ENCODE measurements at places on chromosomes 7 and 10. TPM values are rescaled to one million over a fixed set of nuclear protein-coding genes. Genes with fewer than 3 reads are reported as not detected.

- H3K27me3 ChIP-seq: peaks cover 40% of the 10 kb centered on the region
- no peak overlapping the region for H3K27ac ChIP-seq
- peak; percentile 46 for DNase-seq
- H3K4me3 ChIP-seq: no peak overlapping the region
Measured at GRCh38 chr10:93600446-93601145, 439 bp downstream of the RBP4 start.

- peaks cover 9% of the 10 kb centered on the region for H3K4me1 ChIP-seq
- no peaks in the 10 kb centered on the region for H3K27me3 ChIP-seq
- no peak overlapping the region for H3K4me3 ChIP-seq
- DNase-seq: peak; percentile 43
- no peak overlapping the region for H3K27ac ChIP-seq
- no peaks in the 10 kb centered on the region for H3K36me3 ChIP-seq
Measured at GRCh38 chr7:134477954-134478353, 19.1 kb upstream of the AKR1B1 start.

DNA sequence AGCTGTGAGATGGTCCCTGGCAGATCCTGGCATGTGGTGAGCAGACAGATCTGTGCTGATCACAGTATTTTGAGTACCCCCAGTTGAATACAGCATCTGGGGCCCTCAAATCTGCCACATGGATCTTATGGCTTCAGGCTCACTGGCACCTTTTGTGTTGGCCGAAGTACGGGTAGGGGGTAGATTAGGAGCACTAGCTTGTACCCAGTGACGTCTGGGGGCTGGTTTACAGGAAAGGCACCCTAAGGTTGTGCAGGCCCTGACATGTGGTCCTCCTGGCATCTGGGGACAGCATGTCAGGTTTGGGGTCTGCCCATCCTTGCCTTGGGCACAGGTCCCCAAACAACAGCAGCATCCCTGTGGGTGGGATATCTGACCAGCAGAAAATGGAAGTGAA is 53.2 kb downstream of the SYPL1 start:
- H3K27ac ChIP-seq: no peak overlapping the region
- peaks cover 2% of the 10 kb centered on the region for H3K4me1 ChIP-seq

DNA sequence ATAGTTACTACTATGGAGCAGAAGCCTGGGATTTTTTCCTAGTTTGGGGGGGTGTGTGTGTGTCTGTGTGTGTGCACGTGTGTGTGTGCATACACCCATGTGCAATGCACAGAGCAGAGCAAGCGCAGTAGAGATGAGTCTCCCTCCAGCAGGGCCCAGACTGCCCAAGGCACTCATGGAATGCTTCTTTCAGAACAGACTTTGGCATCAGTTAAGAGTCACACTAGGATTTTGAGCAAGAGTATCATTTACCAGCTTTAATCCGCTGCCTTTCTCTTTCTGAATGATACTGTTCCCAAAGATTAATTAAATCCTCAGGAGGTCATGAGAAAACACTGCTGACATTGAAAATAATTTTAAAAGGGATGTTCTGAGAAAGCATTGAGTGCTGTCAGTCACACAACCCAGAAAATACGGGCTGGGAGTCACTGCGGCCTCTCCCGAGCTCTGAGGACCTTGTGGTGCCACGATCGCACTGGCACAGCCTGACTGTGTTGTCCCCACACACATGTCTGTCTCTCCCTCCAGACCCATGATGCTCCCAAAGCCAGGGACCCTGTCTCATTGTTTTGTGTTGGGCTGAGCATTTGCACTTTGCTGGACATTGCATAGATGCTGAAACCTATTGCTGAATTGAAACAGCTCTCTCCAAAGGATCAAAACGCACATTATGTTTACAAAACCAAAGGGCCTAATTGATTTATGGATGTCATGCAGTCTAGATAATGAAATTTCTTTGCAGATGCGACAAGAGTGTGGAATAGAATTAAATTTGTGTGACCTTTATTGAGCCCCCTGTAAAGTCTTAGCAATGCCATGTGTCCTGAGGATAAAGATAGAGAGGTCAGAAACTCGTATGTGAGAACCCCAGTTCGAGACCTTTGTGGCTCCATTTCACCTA is 54.7 kb upstream of the FIGNL1 start:
- peaks cover 2% of the 10 kb centered on the region for H3K27me3 ChIP-seq
- no peak overlapping the region for H3K27ac ChIP-seq
- no peak overlapping the region for H3K4me3 ChIP-seq

GRCh38 chr7:46177821-46178220 is 256.7 kb upstream of the IGFBP3 start:
- H3K4me1 ChIP-seq: peaks cover 18% of the 10 kb centered on the region
- H3K27me3 ChIP-seq: no peaks in the 10 kb centered on the region
- no peaks in the 10 kb centered on the region for H3K36me3 ChIP-seq
- no peak overlapping the region for H3K27ac ChIP-seq
- H3K4me3 ChIP-seq: no peak overlapping the region

- H3K4me3 ChIP-seq: no peak overlapping the region
- H3K4me1 ChIP-seq: no peaks in the 10 kb centered on the region
- H3K27ac ChIP-seq: no peak overlapping the region
- no peaks in the 10 kb centered on the region for H3K27me3 ChIP-seq
- no peaks in the 10 kb centered on the region for H3K36me3 ChIP-seq
Measured at GRCh38 chr10:56624082-56624481, 263.0 kb upstream of the ZWINT start.

DNA sequence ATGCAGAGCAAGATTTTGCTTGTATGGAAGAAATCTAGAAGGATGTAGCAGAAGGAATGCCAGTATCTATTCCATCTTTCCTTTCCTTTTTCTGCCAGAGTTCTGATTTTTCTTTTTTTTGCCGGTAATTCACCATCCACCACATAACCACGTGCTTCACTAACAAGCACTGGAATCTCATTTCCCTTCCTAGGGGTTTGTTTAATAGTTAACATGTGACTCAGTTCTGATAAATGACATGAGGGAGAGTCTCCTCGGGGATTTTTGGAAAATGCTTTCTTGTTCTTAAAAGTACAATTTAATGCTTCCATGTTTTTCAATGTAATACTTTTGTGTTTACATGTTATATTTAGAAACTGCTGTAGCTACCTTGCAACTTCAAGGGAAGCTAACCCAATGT is 590.2 kb downstream of the SH2D4B start:
- H3K4me1 ChIP-seq: no peaks in the 10 kb centered on the region
- no peaks in the 10 kb centered on the region for H3K27me3 ChIP-seq
- no peak overlapping the region for H3K4me3 ChIP-seq
- H3K27ac ChIP-seq: no peak overlapping the region
- DNase-seq: no peak

GRCh38 chr10:48366261-48366660 is 59.8 kb downstream of the MAPK8 start:
- no peak overlapping the region for H3K27ac ChIP-seq

GRCh38 chr7:46810986-46811385 is 770.9 kb downstream of the TNS3 start:
- peak overlapping the region; percentile 47 for H3K27ac ChIP-seq
- H3K4me3 ChIP-seq: no peak overlapping the region
- peaks cover 15% of the 10 kb centered on the region for H3K4me1 ChIP-seq
- no peaks in the 10 kb centered on the region for H3K36me3 ChIP-seq
- DNase-seq: peak; percentile 2

DNA sequence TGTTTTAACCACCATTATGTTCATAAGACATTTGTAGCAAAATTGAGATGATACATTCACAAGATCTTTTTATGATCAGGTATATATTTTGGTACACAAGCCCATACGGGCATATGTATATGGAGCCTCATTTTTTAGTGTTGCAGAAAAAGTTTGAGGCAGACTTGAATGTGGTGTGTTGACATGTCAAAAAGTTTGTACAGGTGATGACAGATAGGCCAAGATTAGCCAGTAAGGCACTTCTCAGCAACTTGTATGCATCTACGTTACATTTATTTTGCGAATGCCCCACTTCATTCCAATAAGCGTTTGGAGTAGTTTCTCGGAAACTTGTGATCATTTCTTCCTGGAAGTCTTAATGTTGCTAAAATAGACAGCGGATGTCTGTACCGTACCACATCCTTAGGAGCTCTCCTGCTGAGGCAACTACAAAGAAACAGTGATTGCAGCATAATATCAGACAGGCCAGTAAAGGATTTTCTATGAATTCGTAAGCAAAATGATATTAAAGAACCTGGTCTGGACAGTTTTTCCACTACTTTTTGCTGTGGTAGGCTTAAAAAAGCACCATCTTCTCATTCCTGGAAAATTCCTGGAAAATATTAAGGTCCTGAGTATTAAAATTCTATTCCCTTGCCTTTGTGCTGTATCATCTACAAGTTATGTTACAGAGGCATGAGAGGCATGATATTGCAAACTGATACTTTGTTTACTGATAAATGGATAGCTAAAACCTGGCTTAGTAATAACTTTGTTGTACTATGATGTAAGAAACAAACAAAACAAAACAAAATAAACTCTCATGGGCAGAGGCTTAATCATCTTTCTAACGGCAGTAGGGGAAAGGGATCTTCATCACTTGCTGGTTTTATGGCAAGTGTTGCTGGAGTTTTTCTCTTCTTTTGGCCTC is 153.6 kb downstream of the HDAC9 start:
- no peaks in the 10 kb centered on the region for H3K27me3 ChIP-seq
- H3K4me3 ChIP-seq: no peak overlapping the region
- H3K4me1 ChIP-seq: no peaks in the 10 kb centered on the region
- no peak for DNase-seq
- peaks cover 11% of the 10 kb centered on the region for H3K36me3 ChIP-seq

GRCh38 chr10:11927746-11928145 is 104.6 kb downstream of the PROSER2 start:
- H3K4me1 ChIP-seq: no peaks in the 10 kb centered on the region
- no peak overlapping the region for H3K4me3 ChIP-seq
- peaks cover 44% of the 10 kb centered on the region for H3K36me3 ChIP-seq
- no peak overlapping the region for H3K27ac ChIP-seq
- H3K27me3 ChIP-seq: no peaks in the 10 kb centered on the region

- H3K36me3 ChIP-seq: no peaks in the 10 kb centered on the region
- no peaks in the 10 kb centered on the region for H3K27me3 ChIP-seq
- H3K4me1 ChIP-seq: no peaks in the 10 kb centered on the region
- no peak overlapping the region for H3K4me3 ChIP-seq
- DNase-seq: no peak
Measured at GRCh38 chr10:62460393-62460792, 86.2 kb downstream of the ZNF365 start.

DNA sequence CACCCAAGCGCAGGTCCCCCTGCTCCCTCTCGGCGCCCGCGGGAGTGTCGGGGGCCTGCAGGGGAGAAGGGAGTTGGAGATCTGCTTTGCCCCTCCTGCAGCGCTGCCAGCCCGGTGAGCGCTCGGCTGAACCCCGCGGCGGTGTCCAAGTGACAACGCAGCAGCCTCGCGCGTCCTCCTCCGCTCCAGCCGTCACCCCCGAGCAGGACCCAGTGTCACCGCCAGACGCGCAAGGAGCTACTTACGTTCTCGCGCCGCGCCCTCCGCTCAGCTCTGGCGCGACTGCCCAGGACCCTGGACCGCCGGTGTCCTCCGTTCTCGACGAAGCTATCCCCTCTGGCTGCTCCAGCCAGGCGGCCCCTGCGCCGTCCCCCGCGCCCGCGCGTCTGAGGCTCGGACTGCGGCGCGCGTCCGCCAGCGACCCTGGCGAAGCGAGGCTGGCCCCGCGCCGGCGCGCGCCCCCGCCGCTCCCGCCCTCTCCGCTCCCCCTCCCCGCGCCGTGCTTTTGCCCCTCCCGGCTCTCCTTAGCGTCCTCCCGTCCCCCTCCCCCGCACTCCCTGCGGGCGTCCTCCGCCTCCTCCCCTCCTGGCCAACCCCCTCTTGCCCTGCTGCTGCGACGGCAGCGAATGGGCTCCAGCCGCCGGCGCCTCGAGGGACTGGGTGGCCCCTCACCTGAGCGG is at the start of gene NRCAM:
Gene NRCAM (minus strand): TSS at position 439 of the 680 bp plus-strand sequence. CDS start 216,372 bp downstream, outside the sequence.
- no peak within 1 kb of the TSS for H3K27ac ChIP-seq
- peak within 1 kb of the TSS; percentile 61 for H3K4me3 ChIP-seq
- no peaks in the 10 kb centered on the region for H3K4me1 ChIP-seq
- H3K27me3 ChIP-seq: peaks cover 25% of the 10 kb centered on the region

GRCh38 chr10:92916433-92916832 is 68.1 kb downstream of the EXOC6 start:
- H3K27ac ChIP-seq: no peak overlapping the region
- DNase-seq: no peak
- no peaks in the 10 kb centered on the region for H3K36me3 ChIP-seq
- H3K27me3 ChIP-seq: no peaks in the 10 kb centered on the region

DNA sequence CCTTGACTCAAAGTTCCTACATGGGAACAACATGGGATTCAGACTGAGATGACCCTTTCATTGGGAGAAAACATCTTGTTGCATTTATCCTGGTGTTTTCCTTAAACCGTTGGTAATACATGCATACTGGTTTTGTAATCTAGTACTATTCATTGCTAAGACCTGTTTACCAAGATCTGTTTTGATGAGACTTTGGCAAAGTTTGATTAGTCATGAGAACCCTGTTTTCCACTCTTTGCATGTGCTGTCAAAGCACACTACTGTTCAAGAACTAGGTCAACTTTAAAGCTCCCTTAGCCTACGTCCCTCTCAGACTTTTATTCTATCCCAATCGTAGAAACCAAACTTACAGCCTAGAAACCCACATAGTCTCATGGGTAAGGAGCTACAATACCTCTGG is 650.9 kb downstream of the GATA3 start:
- no peak overlapping the region for H3K4me3 ChIP-seq
- no peaks in the 10 kb centered on the region for H3K36me3 ChIP-seq

GRCh38 chr10:113179265-113179664 is 229.2 kb downstream of the TCF7L2 start:
- H3K4me1 ChIP-seq: no peaks in the 10 kb centered on the region
- peaks cover 5% of the 10 kb centered on the region for H3K27me3 ChIP-seq
- H3K36me3 ChIP-seq: no peaks in the 10 kb centered on the region
- H3K27ac ChIP-seq: no peak overlapping the region
- no peak for DNase-seq

- no peak for DNase-seq
- no peak overlapping the region for H3K27ac ChIP-seq
- H3K4me1 ChIP-seq: peaks cover 10% of the 10 kb centered on the region
- H3K27me3 ChIP-seq: no peaks in the 10 kb centered on the region
- no peaks in the 10 kb centered on the region for H3K36me3 ChIP-seq
Measured at GRCh38 chr7:24779283-24779655, 22.0 kb upstream of the GSDME start.

- DNase-seq: no peak
- no peak overlapping the region for H3K27ac ChIP-seq
- no peaks in the 10 kb centered on the region for H3K36me3 ChIP-seq
- H3K27me3 ChIP-seq: peaks cover 3% of the 10 kb centered on the region
Measured at GRCh38 chr7:78041423-78041822, 242.8 kb downstream of the PHTF2 start.

LRMDA gene
- total RNA-seq: 2.2 TPM

ZNF365 gene
- 11.0 TPM for total RNA-seq

CUZD1 gene
- total RNA-seq: 0.17 TPM

XRCC2 gene
- total RNA-seq: 1.6 TPM

MKI67 gene
- total RNA-seq: 4.6 TPM

COL28A1 gene
- 0.11 TPM for total RNA-seq

GRID2IP gene
- 0.07 TPM for total RNA-seq

GPR158 gene
- 0.12 TPM for total RNA-seq

GIMAP6 gene
- total RNA-seq: not detected

ZPBP gene
- total RNA-seq: not detected

PPP1R17 gene
- total RNA-seq: not detected

LBX1 gene
- not detected for total RNA-seq

Data from astrocyte (in vitro differentiated cells and primary cell).